ENCODE measurements at places on chromosomes 12 and 14. TPM values are rescaled to one million over a fixed set of nuclear protein-coding genes. Genes with fewer than 3 reads are reported as not detected.

Gene CCDC196
- not detected for total RNA-seq

Gene RERGL
- total RNA-seq: not detected

Gene MMP17
- 14.3 TPM for total RNA-seq

Gene TCL1B
- not detected for total RNA-seq

All from HCT116 (cell line).